ENCODE measurements at places on chromosomes 1 and 21. TPM values are rescaled to one million over a fixed set of nuclear protein-coding genes. Genes with fewer than 3 reads are reported as not detected.

Gene KCNJ15
- 7.6 TPM for total RNA-seq

Gene PDE9A
- total RNA-seq = 7.9 TPM

Gene AMY1B
- total RNA-seq = not detected

Gene MIXL1
- not detected for total RNA-seq

Gene CR2
- total RNA-seq = not detected

Gene HRNR
- total RNA-seq = not detected

Gene SPRR2E
- not detected for total RNA-seq

Gene SPAG17
- not detected for total RNA-seq

Gene ARV1
- 12.9 TPM for total RNA-seq

Gene CLCA4
- total RNA-seq = not detected

Gene RNU1-4
- 6,165 TPM for total RNA-seq

Gene LEMD1
- not detected for total RNA-seq
